Chondrocyte (in vitro differentiated cells): ENCODE measurements at places on chromosomes 6 and 20. TPM values are rescaled to one million over a fixed set of nuclear protein-coding genes. Genes with fewer than 3 reads are reported as not detected.

GRCh38 chr6:26155061-26155930 is 68.1 kb downstream of the HFE start:
- DNase-seq, result no peak

DNA sequence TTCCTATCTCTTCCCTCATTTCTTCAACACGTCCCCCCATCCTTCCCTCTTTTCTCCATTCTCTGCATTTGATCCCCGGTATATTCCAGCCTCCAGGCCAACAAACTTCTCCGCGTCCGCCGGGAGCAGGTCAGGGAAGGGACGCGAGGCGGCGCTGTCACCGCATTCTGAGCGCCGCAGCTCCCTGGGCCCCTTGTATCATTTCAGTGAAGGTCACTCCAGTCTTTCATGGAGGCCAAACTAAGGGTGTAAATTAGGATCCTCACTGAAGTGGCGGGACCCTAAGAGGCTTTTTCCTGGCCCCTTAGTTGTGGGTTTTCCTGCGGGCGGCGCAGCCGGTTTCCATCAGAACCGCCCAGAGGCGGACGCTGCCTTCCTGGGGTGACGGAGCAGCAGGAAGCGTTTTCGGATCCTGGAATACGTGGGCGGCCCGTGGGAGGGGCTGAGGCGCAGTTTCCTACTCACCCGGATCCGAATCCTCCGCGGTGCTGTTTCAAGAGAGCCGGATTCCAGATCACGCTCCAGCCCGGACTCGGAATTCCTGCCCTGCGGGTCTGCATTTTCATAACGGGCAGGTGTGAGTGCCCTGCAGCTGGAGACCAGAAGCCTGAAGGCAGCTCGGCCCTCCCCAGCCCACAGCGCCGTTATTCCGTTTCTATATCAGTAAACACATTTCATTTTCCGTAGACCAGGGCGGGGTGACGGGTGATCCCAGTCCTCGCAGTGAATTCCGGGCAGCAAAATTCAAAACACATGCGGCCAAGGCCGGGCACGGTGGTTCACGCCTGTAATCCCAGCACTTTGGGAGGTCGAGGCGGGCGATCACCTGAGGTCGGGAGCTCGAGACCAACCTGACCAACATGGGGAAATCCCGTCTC is 3.6 kb upstream of the MICA start:
- DNase-seq, result no peak

DNA sequence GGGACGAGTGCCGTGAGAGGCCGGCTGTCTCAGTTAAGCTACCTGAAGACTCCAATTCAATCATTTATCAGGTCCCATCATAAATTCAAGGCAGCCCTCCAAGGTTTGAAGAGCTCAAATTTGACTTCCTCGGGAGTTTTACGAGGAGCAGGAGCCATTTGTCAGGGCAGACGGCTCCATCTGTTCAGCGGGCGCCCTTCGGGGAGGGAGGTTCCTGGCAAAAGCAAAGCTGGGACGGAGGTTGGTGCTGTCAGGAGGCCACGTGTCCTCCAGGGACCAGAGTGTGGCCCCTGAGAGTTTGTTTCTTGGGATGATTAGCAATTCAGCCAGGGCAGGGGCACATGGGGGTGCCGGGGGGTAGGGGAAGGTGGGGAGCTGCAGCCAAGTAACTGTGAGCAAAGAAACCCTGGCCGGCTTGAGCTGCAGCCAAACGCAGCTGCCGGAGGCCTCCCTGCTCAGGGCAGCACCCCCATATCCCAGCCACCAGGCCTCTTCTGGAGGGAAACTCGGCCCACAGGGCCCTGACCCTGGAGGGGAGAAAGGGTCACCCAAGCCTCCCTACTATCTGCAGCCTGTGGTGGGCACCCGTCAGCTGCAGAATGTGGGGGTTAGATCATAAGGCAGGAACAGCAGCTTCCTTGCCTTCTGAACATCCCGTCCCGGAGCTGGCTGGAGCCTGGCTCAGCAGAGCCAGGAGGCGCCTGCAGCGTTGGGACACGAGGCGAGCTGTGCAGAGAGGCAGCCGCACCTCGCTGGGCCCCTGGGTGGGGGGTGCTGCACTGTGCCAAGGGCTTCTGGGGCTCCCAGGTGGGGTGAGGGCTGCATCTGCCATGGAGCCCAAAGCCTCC is 63.6 kb upstream of the GATA5 start:
- no peak for DNase-seq

GRCh38 chr20:37823296-37823980 is 79.5 kb upstream of the VSTM2L start:
- DNase-seq, result no peak

- no peak for DNase-seq
Observed at GRCh38 chr20:51500311-51500710, 42.2 kb downstream of the NFATC2 start.

DNA sequence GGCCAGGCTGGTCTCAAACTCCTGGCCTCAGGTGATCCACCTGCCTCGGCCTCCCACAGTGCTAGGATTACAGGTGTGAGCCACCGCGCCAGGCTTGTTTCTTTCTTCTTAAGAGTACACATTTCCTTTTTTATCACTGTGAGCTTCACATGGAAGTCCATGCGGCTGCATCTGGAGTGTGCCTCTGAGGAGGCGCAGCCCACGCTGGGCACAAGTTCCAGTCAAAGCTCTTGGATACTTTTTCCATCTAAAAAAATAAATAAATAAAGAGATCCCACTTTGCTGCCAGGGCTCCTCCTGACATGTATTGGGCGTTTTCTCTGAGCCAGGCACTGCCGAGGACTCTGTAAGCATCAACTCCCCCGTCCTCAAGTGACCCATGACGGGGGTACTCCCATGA is 123.0 kb downstream of the PREX1 start:
- peak; percentile 35 for DNase-seq

GRCh38 chr20:62576815-62577489 is 65.4 kb upstream of the SLCO4A1 start:
- DNase-seq, result no peak

- no peak for DNase-seq
Observed at GRCh38 chr6:106450653-106451052, 90.1 kb downstream of the CRYBG1 start.

- no peak for DNase-seq
Observed at GRCh38 chr6:117564681-117565080, 37.6 kb downstream of the GOPC start.

GRCh38 chr6:30465595-30466306 is 23.6 kb upstream of the HLA-E start:
- DNase-seq, result no peak

GRCh38 chr6:138572167-138572875 is 73.0 kb upstream of the NHSL1 start:
- DNase-seq, result no peak

GRCh38 chr6:73262671-73263569 is at the start of gene KHDC1:
TSS of gene KHDC1 (minus strand) at chr6:73263196. CDS start at chr6:73242517, 20,679 bp downstream.
- DNase-seq, result no peak

DNA sequence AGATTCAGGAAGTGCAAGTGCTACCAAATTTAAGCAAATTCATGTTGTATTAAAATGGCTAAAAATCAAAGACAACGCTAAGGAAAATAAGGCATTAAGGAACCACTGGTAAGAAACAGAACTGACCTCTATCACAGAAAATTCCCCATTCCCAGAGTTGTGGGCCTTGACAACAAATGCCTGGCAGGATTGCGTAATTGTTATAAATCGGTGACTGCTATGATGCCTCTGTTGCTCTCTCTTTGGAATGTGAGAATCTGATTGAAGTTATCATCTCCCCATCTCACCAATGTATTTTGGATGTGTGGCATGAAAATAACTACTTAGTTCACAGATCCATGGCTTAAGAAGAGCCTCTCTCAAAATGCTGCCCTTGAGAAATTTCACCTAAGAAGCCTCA is 257.3 kb downstream of the OGFRL1 start:
- no peak for DNase-seq

- no peak for DNase-seq
Observed at GRCh38 chr6:35508027-35508426, 4.7 kb downstream of the TULP1 start.

GRCh38 chr20:3692706-3693294 is 11.0 kb upstream of the ADAM33 start:
- DNase-seq, result peak; percentile 85

- no peak for DNase-seq
Observed at GRCh38 chr6:150822932-150823331, 42.6 kb upstream of the MTHFD1L start.

DNA sequence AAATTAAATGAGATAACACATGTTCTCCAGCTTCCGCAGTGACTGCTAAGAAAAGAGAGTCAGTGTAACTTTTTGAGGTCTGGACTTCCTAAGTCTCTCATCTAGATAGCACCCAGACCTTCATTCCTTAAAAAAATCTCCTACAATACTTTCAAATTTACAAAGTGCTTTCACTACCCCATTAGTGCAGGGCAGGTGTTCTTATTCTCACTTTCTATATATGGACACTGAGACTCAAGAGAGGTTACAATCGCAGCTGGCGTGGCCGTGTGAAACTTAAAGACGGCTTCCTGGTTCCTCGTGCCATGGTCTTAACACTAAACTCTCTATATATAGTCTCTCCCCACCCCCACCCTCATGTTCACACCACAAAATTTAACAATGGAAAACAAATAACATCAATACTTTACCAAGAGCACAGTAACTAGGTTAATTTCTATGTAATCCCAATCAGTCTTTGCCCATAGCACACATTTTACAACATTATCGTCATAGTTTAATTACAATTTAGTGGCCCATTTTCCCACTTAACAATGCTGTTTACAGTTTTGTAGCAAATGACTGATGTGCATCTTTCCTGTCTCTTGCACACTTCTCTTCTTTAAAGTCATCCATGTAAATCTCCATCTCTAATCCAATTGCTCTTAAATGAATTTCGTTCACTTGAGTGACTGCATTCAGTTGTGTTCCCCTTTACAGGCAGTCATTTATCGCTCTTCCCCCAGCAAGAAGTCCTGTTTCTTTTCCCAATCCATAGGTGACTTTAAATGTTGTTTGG is 78.8 kb upstream of the ARID1B start:
- DNase-seq, result no peak

GRCh38 chr6:167952512-167952859 is 45.0 kb upstream of the KIF25 start:
- DNase-seq, result no peak

GRCh38 chr6:29948277-29948676 is 5.9 kb downstream of the HLA-A start:
- no peak for DNase-seq

DNA sequence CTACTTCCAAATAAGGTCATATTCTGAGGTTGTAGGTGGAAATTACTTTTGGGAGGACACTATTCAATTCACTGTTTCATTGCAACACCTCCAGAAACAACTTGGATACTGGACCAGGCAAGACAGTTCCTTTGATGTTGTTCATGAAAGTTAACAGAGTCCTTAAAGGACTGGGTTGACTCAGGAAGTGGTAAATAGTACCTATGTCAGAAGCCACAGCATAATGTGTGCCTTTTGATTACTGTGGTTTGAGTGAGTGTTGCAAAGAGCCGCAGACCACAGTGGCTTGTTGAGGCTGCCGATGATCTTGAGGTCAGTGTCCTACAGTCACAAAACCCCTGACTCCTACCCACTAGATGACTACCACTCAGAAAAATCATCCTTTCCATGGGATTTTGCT is 10.9 kb downstream of the IL20RA start:
- DNase-seq, result no peak

- DNase-seq, result no peak
Observed at GRCh38 chr6:121533321-121533841, 97.9 kb downstream of the GJA1 start.

GRCh38 chr20:46558511-46558959 is 8.1 kb upstream of the OCSTAMP start:
- DNase-seq, result no peak

GRCh38 chr20:35166242-35166830 is 5.5 kb upstream of the PROCR start:
- DNase-seq, result peak; percentile 37

DNA sequence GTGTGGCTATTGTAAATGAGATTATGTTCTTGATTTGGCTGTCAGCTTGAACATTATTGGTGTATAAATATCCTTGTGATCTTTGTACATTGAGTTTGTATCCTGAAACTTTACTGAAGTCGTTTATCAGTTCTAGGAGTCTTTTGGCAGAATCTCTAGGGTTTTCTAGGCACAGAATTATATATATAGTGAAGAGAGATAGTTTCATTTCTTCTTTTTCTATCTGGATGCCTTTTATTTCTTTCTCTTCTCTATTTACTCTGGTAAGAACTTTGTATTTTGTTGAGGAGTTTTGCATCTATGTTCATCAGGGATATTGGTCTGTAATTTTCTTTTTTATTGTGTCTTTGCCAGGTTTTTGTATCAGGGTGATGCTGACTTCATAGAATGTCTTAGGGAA is 589.2 kb upstream of the MAN1A1 start:
- no peak for DNase-seq

- DNase-seq, result no peak
Observed at GRCh38 chr6:18415671-18416340, 28.7 kb downstream of the RNF144B start.

- DNase-seq, result no peak
Observed at GRCh38 chr6:88220493-88220892, 54.3 kb upstream of the CNR1 start.

GRCh38 chr6:125910527-125910926 is 46.0 kb upstream of the HINT3 start:
- DNase-seq, result no peak

DNA sequence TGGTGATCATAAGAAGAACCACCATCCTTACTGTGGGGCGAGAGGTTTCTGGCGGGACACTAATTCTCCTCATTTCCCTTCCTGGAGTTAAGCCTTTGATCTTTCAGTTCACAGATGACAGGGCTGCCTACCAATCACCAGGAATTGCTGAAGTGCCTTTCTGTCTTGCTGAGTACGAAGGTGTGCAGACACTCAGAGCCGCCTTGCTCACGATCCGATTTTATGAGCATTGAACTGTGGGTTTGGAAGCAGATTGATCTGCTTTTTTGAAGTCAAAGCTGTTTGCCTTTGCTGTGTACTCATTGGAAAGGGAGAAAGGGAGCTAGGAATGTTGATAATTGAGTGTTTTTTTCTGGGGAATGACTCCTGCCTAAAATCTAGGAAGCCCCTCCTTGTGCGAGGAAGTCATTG is 129.1 kb upstream of the SALL4 start:
- no peak for DNase-seq

The TRIM39 gene
- total RNA-seq, result 12.5 to 14.8 TPM (median 13.7 TPM) in 3 replicates

The GPSM3 gene
- total RNA-seq, result 3.6 to 5.6 TPM (median 5.4 TPM) in 3 replicates

The RBM38 gene
- total RNA-seq, result 10.8 to 12.0 TPM (median 11.2 TPM) in 3 replicates

The RAB44 gene
- not detected in 3 replicates for total RNA-seq

The BPI gene
- total RNA-seq, result 0.55 to 0.74 TPM (median 0.68 TPM) in 3 replicates

The FAM162B gene
- total RNA-seq, result not detected in 3 replicates

The CCM2L gene
- not detected in 3 replicates for total RNA-seq

The TGM3 gene
- total RNA-seq, result not detected in 3 replicates

The FANCE gene
- 5.6 to 7.4 TPM (median 6.8 TPM) in 3 replicates for total RNA-seq

The THBS2 gene
- total RNA-seq, result 1,244 to 1,906 TPM (median 1,285 TPM) in 3 replicates

The RRAGD gene
- total RNA-seq, result 8.9 to 18.8 TPM (median 17.9 TPM) in 3 replicates

The SMPDL3A gene
- total RNA-seq, result 8.2 to 9.1 TPM (median 8.7 TPM) in 3 replicates

The LKAAEAR1 gene
- total RNA-seq, result 0.55 to 1.4 TPM in 2 of 3 replicates, not detected in the other

The TMEM63B gene
- total RNA-seq, result 36.2 to 40.7 TPM (median 40.3 TPM) in 3 replicates

The PKIB gene
- 42.1 to 50.9 TPM (median 44.3 TPM) in 3 replicates for total RNA-seq

The TNFRSF6B gene
- total RNA-seq, result 0.79 to 0.99 TPM in 2 of 3 replicates, not detected in the other

The MEP1A gene
- not detected in 3 replicates for total RNA-seq

The FAM110A gene
- total RNA-seq, result 2.0 to 2.6 TPM (median 2.4 TPM) in 3 replicates

The OR12D3 gene
- total RNA-seq, result not detected in 3 replicates
